M059J (cell line): ENCODE measurements at places on chromosomes 7 and 10. TPM values are rescaled to one million over a fixed set of nuclear protein-coding genes. Genes with fewer than 3 reads are reported as not detected.

DNA sequence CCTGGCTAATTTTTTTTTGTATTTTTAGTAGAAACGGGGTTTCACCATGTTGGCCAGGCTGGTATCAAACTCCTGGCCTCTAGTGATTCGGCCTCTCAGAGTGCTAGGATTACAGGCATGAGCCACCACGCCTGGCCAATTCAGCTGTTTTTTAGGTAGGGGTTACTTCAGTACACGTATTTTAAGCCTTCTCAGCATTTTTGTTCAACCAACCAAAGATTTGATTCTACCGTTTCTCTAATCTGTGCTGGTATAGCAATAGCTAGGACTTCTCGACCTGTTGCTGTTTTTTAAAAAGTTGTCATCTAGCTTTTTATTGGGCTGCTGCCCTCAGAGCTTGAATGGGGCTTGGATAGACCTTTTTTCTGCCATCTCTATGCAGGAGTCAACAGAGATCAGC is 34.9 kb downstream of the PROSER2 start:
- DNase-seq, result no peak

- no peak for DNase-seq
Observed at GRCh38 chr7:77395626-77396025, 20.5 kb downstream of the GSAP start.

GRCh38 chr7:77532247-77532646 is 4.8 kb upstream of the PTPN12 start:
- no peak for DNase-seq

LRRC18 gene
- not detected in 2 replicates for total RNA-seq

MEIG1 gene
- total RNA-seq, result not detected in 2 replicates

DNA sequence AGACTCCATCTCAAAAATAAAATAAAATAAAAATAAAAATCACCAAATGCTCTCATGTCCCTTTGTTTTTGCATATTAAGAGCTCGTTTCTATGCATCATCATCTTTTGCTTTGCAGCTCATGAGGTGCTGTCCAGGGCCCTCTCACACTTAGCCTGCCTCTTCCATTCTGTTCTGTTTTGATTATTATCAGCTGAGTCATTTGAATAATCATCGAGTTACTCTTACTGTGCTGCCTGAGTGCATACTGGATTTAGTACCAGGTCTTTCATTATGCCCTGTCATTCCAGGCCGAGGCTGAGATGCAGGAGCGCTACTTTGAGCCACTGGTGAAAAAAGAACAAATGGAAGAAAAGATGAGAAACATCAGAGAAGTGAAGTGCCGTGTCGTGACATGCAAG is 33.0 kb downstream of the UCMA start:
- peak; percentile 26 for DNase-seq
